ENCODE measurements at places on chromosomes 2 and 18.
A peak's percentile ranks its signal among the peaks of the same experiment; 100 is the strongest.

DNA sequence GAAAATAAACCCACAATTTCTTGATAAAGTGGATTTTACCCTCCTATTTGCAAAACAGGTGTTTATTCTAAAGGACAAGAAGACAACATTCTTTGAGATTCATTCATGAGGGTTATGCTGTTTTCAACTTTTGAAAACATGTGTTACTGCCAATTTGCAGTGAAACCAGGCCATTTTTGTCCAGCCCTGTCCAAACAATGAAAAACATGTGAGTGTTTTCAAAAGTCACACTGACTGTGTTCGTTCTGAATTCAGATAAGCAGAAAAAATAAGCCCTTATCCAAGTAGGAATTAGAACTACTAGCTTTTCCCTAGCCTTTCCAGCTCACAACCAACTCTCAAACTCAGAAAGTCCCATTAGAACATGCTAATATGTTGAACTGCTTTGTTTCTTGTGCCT, 148.1 kb upstream of the PID1 start:
- DNase-seq, result no peak

DNA sequence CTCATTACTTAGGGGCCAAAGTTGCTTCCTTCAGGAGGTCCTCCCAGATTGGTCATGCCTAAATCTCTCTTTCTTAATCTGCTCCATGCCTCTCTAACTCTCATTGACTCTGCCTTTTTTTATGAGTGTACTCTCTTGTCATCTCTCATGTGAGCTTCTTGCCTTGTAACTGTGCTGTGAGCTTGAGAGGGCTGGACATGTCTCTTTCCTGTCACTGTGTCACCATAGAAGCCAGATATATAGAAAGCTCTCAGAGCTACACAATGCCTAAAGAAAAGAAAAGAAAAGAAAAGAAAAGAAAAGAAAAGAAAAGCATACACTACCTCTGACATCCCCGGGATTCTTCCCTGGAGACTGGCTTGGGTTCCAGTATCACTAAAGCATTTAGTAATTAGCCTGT, 161.5 kb upstream of the SKOR2 start:
- no peak for DNase-seq

DNA sequence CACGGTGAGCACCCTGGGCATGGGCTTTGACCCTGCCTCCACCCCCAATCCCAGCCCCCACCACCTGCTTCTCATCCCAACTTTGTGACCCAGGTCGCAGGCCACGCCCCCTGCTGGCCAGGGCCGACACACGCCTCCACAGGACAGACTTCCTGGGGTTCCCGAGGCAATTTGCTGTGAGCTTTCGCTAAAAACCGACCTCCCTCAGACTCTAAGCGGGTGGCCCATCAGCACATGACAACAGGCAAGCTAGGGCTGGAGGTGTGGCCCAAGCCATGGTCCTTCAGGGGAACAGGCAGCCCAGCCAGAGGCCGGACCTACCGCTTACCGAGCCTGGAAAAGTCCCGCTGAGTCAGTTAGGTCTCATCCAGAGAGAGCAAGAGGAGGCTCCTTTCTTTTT, 31.9 kb downstream of the C1QL2 start:
- no peak for DNase-seq

DNA sequence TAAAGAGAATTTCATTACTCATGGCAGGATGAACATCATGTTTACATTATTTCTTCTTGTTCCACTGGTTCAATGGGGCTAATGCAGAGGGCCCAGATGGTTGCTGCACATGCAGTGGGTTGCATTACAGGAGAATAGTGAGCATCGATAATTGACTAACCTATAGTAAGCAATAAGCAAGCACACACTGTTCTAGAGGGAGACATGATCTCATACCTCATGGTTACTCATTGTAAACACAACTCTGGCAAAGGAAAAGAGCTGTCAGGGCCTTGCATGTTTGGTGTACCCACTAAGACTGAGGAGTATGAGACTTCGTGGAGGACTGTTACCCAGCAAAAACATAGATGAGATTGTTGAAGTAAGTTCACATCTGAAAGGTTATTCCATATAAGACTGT, 885.6 kb upstream of the VRK2 start:
- no peak for DNase-seq

- DNase-seq, result no peak
These were observed 1202.8 kb upstream of the ACVR2A start for GRCh38 chr2:146642066-146642465.

DNA sequence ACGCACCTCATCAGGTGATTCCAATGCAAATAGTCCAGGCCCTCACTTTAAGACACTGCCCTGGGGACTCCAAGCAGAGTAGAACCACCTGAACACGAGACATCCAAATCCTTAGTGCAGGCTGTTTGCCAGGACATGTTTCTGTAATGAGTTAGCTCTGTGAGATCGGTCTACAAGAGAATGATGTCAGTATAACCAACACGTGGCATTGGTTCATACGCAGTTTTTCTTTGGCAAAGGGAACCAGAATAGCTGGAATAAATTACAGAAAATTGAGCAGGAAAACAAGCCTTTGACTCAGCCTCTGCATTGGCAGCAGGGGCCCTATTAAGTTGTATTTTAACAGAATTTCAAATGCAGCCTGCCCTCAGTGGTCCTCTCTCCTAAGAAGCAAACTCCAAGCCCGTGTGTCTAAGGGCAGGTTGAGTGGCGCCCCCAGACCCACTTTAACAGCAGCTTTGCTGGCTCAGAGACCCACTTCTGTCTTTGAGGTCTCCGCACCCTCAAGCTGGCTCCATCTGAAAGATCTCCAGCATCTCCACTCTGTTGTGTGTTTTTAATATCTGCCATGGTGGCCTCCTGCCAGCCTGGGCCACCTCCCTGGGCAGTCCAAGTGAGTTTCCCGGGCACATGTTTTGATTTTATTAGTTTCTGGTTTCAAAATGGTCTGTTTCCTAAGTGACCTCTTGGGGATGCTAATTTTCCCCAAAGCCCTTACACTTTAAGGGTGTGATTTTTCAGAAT, 61.3 kb downstream of the ALPK2 start:
- peak; percentile 87 for DNase-seq

DNA sequence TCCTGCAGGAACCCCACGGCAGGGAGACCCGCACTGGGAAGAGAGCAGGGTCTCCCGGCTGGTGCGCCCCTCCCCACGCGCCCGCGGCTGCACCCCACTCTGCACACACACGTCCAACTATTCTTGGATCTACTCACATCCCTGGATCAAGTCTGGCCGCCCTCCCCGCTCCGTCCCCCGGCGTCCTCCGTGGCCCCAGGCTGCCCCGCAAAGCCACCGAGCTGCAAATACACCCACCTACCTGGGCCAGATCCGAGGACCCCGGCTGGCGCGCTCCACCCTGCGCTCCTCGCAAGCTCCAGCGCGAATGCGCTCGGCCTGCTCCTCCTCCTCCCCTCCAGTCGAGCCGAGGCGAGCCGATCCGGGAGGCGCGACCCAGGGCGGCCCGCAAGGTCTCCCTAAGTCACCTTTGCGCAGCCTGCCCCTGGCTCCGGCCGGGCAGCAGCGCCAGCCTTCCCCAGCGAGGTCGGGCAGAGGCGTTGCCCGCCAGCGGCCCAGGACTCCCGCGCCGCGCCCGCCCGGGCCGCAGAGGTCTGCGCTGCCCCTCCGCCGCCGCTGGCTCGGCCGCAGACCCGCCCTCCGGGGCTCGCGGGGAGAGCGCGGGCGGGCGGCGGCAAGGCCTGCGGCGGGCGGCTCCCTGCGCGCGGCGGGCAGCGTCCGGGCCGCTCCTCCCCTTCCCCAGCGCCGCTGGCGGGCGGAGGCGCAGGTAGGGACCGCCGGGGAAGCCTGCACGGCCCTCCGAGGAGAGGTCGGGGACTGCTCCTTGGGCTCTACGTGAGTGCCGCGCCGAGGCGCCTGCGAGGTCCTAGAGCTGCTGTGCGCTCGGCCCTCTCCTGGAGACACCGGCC, 126.0 kb downstream of the OSBPL1A start:
- DNase-seq, result peak; percentile 21

- no peak for DNase-seq
These were observed 146.3 kb upstream of the RIOK3 start for GRCh38 chr18:23306822-23307221.

DNA sequence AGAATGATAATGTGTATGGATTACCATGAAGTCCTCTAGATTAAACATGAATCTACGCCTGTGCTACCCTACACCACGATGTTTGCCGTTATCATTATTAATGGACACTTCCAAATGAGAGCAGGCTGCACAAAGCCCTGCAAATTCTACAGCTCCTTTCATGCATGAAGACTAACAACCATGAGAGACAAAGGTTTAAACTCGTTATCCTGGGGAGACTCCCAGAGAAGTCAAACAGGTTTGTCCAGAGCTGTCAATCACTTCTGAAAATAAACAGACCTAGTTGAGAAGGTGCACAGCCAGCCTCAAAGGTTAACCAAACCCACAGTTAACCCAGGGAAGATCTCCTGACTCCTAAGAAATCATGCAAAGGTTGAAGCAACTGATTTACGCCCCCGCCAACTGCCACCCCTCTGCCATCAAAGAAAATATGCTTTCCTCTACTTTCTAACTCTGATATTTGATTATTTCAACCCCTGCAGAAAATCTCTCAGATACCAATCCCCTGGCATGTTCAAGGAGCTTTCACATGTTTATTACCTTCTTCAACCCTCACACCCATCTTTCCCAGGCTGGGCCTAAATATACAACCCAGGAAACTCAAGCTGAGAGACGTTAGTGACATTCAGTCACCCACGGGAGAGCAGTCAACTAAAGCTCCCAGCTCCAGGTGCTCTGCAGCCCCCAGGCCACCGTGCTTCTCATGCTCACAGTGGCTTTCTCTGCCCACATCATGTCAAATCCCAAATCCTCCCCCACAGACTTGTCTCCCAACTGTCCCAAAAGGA, 35.9 kb downstream of the MYO5B start:
- DNase-seq, result no peak

- no peak for DNase-seq
These were observed 28.6 kb upstream of the ATIC start for GRCh38 chr2:215283221-215283620.

DNA sequence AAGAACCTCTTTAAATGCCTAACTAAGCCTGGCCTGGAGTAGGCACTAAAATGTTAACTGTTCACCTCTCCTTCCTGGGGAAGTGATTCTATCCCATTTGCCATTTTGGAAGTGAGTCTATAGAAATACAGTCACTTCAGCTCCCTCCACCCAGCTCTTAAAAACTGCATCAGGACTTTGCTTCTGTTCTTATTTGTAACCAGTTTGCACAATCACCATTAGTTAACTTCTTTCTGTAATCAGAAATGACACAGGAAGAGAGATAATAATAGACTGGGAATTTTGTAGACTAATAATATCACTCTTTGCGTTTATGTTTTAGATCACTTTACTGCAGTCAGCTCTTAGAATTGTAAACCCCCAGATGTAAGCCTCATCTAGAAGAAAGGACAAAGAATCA, 16.0 kb upstream of the MARCO start:
- DNase-seq, result no peak

GRCh38 chr2:231299267-231299666, 96.2 kb upstream of the B3GNT7 start:
- DNase-seq, result no peak

DNA sequence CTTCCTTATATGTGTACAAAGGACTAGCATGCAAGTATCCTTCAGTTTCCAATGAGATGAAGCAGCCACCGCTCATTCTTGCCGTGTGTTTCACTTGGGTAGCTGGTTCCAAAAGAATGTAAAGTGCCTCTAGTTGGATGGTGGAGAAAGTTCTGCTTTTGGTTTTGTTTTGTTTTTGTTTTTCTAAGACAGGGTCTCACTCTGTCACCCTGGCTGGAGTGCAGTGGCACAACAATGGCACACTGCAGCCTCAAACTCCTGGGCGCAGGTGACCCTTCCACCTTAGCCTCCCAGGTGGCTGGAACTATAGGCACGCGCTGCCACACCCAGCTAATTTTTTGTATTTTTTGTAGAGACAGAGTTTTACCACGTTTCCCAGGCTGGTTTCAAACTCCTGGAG, 8.3 kb downstream of the ANXA4 start:
- DNase-seq, result no peak

DNA sequence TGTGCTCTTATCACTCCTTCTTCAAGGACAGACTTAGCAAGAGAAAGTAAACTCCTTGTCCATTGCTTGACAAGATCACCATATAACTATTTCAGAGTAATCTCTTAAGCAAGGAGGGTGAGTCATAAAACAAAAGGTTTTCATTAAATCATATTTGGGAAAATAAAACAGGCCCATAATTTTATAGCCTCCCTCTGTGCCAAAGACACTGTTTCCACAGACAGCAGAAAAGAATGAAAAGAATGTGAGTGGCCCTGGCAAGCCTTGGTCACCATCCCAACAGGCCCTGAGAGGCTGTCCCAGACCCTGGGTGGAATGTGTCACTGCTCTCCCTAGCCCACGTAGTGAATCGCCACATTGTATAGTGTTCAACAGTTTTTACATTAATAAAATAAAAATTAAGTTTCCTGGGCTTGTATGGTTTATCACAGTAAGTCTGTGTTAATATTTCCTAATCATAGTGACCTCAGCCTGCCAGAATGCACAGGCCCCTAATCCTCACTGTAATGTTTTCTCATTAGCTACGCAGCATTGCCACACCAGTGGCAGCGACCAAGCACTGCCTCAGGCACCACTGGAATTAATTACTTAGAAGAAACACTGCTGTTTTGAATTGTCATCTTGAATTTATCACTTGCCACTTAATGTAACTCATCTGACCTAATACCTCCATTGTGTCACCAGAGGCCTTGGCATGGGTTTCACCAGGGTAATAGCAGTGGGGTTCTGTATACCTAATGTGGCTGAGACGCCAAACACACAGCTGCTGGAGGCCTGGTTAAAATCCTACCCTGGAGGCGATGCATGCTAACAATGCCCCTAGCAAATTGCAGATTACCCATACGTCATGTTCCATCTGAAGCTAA, 401.9 kb downstream of the LNPK start:
- peak; percentile 85 for DNase-seq

DNA sequence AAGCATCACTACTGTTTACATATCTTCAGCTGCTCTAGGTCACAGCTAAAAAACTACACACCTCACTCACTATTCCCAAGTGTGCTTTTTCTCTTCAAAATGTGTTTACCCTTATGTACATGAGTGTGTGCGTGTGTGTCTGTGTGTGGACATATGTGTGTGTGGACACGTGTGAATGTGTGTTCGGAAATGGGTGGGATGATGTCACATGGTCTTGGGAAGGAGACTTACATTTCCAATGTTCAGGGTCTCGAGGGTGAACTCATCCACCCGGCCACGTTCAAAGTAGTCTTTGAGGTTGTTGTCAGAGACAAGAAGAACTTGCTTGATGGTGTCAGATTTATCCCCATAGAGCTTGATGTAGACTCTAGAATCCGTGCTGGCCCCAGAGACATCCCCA, 87.8 kb downstream of the LOXHD1 start:
- DNase-seq, result no peak

DNA sequence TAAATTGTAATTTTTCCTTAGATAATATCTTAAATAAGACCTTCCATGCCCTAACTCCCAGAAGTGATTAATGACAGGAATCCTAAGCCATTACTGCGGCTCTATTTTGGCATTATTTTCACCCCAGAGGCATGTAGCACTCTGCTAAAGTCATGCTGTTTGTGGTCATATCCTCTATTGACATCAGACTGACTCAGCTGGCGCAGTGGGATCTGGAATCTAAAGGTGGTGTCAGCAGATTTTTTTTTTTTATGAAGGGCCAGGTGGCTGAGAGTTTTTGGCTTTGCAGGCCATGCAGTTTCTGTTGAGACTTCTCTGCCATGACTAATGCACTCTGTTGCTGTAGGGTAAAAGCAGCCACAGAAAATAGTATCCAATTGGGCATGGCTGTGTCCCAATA, 64.1 kb upstream of the ACVR1C start:
- peak; percentile 82 for DNase-seq

Data from GM04503 (cell line).